ENCODE measurements at places on chromosomes 6 and 20.

DNA sequence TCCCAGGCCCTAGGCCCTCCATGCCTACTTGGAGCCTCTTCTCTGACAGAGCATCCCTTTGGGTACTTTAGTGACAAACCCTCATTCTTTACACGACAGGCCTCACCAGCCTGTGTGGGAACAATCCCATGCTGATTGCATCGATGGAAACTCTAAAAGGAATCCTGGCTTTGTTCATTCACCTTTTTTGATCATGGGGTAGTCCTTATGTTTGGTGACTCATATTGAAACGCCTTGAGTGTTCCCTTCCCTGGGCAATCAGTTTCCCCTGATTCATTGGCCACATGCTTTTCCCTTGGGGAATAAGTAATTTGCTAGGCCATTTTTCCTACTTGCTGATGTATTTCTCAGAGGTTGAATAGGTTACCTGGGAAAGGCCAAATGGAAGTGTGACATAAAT is 14.7 kb upstream of the TNFAIP3 start:
- no peak for DNase-seq

DNA sequence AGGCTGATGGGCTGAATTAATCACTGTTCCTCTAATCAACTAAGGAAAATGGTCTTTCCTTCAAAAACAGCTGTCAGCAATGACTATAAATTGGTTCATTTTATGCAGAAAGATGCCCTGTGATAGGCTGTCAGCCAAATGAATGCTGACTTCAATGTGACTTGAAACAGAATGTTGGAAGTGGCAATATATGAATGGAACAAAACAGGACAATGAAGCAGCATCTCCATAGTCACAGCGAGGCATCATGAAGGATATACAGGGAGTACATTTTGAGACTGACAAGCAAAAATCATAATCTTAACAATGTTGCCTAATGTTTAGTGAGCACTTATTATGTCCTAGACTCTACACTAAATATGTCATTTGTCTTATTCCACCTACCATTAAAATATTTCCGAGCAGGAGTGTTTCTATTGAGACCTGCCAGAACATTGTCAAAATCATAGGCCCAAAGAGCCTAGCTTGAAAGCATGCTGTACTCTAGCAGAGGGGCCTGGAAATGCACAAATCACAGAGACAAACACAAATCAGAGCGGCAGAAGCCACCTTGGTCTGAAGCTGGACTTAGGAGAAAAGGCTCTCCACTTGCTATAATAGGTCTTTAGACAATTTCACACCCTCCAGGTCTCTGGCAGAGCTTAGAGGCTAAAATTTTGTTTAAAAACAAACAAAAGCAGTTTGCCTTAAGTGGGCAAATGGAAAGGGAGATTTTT is 63.3 kb downstream of the FAM50B start:
- no peak for DNase-seq

GRCh38 chr20:49909499-49910339 is 5.6 kb downstream of the SPATA2 start:
- peak; percentile 62 for DNase-seq

- DNase-seq, result no peak
These were observed 62.4 kb downstream of the AKAP7 start for GRCh38 chr6:131197716-131198115.

GRCh38 chr6:125153391-125154117 is at the start of gene TPD52L1:
Gene TPD52L1 (plus strand): TSS chr6:125153773. CDS start chr6:125153952, 179 bp downstream.
- DNase-seq, result peak; percentile 87

DNA sequence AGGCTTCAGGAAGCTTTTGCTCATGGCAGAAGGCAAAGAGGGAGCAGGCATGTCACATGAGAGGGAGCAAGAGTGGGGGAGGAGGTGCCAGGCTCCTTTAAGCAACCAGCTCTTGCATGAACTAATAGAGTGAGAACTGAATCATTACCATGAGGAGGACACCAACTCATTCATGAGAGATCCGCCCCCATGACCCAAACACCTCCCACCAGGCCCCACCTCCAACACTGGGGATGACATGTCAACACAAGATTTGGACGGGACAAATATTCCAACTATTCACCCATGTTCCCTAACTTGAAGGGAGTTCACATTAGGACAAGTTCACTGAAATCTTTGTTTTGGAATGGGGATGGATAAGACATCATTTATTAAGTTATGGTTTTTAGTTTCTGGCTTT is 155.2 kb upstream of the ESR1 start:
- DNase-seq, result no peak

- DNase-seq, result no peak
These were observed 833 bp downstream of the RAB5IF start for GRCh38 chr20:36606158-36607066.

DNA sequence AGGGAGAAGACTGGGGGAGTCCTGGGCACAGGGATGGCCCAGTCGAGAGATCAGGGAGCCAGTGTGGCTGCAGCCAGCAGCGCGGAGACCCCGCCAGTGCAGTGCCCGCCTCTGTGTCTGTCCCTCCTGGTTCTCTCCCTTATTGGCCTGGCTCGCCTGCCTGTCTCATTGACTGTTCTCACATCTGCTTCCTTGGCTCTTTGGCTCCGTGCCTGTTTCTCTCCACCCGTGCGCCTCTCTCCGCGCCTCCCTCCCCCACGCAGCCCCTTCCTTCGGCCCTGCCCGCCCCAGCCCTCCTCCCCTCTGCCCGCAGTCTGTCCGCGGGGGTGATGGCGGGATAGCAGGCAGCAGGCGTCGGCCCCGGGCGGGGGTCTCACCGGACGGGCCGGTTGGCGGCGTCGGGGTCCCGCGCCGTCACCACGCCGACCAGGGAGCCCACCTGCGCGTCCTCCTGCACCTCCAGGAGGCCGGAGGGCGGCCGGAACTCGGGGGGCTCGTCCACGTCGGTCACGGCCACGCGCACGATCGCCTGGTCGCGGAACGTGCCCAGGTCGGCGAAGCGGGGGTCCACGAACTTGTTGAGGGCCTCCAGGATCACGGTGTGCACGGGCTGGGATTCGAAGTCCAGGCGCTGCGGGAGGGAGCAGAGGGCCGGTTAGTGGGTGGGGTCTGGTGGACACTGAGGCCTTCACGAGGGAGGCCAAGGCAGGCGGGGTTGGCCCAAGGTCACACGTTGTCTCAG is 92.0 kb downstream of the CD40 start:
- peak; percentile 52 for DNase-seq

GRCh38 chr6:13373488-13373886 is 45.1 kb upstream of the TBC1D7 start:
- no peak for DNase-seq

- DNase-seq, result no peak
These were observed 702.7 kb downstream of the EYS start for GRCh38 chr6:65004283-65004682.

DNA sequence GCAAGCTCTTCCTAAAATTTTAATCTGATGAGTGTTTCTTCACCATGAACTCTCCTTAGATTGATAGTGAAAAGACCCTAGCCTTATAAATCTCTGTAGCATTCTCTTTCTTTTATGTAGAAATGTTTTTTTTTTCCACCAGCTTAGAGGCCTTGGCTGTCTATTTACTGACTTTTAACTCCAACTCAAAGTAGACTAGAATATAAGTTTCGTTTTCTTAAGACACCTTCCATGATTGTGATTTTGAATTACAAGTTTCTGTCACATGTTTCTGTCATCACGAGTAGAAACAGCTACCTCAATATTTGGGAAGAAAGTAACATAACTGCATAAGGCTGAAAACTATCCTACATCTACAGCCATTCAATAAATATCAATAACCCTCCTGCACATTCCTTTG is 17.8 kb downstream of the ADGRF4 start:
- no peak for DNase-seq

DNA sequence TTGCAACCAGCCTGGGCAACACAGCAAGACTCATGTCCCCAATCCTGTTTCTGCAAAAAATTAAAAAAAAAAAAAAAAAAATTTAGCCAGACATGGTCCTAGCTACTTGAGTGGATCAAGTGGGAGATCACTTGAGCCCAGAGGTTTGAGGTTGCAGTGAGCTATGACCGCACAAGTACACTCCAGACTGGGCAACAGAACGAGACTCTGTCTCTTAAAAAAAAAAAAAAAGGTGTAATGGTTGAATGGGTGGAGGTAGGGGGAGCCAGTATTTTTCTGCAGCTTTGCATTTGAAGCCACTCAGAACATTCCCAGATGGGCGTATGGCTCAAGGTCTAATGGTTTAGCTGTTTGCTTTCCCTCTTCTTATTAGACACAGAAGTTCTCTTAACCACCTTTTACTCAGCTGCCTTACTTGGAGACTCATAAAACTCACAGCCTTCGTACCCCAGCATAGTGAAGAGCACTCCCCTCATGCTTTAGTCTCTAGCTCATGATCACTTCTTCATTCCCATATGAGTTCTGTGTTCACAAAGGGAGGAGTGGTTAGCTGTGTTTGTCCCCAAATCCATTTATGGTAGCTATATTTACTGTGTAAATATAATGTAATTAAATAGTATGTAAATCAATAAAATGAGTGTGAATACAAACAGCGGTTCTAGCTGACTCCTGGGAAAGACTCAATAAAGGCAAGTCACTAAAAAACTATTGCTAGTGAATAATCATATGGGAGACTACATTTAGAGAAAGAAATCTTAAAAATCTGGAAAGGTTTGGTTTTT is 9.0 kb downstream of the FKBP1A start:
- no peak for DNase-seq

- DNase-seq, result no peak
These were observed 83.1 kb upstream of the SLC24A3 start for GRCh38 chr20:19129306-19129705.

DNA sequence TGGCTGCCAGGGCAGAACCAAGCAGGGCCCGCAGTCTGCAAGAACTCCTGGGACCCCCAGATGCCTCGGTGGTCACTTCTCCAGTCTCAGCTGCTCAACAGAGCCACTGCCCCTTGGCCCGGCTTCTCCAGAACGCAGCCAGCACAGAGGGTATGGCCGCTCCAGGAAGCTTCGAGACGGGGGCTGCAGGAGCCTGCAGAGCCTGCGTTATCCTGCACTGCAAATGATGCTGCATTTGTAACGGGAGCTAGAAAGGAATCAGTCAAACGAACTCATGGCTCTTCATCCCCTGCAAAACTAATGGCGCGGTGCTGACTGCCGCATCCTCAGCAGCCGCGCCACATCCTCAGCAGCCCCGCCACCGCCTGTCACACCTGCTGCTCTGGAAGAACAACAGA is 254.9 kb downstream of the TAF4 start:
- DNase-seq, result no peak

- DNase-seq, result no peak
These were observed 582.3 kb upstream of the GJE1 start for GRCh38 chr6:141550471-141550870.

DNA sequence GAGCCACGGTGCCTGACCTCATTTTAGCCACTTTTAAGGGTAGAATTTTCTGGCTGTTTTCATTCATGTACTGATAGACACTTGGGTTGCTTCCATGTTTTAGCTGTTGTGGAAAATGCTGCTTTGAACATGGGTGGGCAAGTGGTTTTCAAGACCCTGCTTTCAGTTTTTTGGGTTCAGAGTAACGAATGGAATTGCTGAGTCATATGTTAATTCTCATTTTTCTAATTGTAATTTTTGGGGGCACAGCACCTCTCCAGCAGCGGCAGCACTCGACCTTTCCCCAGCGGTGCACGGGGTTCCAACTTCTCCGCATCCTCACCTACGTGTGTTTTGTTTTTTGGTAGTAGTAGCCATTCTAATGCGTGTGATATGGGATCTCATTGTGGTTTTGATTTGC is 5.4 kb downstream of the NQO2 start:
- DNase-seq, result no peak

DNA sequence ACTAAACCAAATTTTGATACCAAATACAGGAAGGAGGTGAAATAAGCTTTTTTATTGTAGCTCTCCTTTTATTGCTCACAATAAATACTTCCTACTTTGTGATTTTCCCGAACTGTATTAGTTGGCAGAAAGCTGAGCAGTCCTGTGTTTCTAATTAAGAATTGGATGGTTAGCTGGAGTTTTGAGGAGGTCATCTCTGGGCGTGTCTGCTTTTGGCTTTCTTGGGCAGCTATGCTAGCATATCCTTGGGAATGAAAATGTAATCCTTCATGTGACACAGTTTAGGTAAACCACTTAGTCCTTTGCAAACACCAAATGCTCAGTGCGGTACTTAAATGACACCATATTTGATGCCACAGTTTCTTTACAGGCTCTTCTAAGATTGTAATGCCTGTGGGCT is 67.5 kb downstream of the MTHFD1L start:
- DNase-seq, result no peak

GRCh38 chr6:14083751-14084150 is 33.8 kb upstream of the CD83 start:
- no peak for DNase-seq

DNA sequence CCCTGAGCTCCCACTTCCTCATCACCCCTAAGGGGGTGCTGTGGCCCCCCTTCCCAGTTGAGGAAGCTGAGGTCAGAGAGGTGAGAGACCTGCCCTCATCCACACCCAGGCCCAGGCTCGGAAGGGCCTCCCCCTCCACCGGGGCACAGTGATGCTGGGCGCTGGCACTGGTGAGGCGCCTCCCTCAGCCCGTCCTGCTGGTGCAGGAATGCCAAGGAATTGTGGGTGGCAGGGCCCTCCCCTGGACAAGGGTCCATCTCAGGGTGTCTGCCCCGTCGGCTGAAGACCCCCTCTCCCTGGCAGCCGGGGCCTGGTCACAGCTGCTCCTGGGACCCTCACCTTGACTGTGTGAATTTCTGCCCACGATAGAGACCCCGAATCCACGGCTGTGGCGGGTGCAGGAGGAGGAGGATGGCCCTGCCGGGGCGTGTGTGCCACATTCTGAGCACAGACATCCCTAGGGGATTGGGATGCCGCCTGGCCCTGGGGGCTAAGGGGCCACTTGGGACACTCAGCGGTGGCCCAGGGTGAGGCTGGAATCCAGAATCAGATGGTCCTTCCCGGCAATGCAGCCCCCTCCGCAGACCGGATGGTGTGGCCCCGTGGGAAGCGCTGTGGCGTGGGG is 70.2 kb upstream of the GATA5 start:
- no peak for DNase-seq

GRCh38 chr6:127561660-127562059 is 15.3 kb upstream of the C6orf58 start:
- no peak for DNase-seq

DNA sequence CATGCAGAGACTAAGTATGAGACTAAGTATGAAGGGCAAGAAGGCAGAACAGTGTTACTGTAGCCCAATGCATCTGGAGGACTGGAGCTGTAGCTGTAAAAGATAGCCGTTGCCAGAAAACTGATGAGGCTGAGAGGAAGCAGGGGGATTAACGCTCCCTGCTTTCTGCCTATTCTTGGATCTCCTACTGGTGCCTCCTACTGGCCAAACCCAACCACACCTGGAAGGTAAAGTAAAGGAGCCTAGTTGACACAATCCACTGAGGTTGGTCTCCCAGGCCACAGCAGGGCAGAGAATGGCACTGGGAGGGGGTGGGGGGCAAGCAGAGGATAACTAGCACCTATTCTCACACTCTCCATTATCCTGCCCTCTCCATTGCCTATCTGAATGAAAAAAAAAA is 105.0 kb upstream of the MRPS10 start:
- no peak for DNase-seq

- no peak for DNase-seq
These were observed 73.7 kb downstream of the EDN1 start for GRCh38 chr6:12363651-12364381.

GRCh38 chr20:40982415-40983145 is 46.0 kb upstream of the TOP1 start:
- no peak for DNase-seq
